Peyer's patch (tissue), 4 donors: ENCODE measurements at places on chromosomes 6 and 20.

GRCh38 chr20:58300321-58300720 is 9.2 kb upstream of the RAB22A start:
- no peaks in the 10 kb centered on the region for H3K4me1 ChIP-seq
- H3K27ac ChIP-seq, result no peak overlapping the region
- no peak overlapping the region for H3K4me3 ChIP-seq
- H3K36me3 ChIP-seq, result no peaks in the 10 kb centered on the region
- no peak for DNase-seq
- no peaks in the 10 kb centered on the region for H3K27me3 ChIP-seq

GRCh38 chr20:61951695-61952533 is 113.8 kb downstream of the TAF4 start:
- H3K27me3 ChIP-seq, result no peaks in the 10 kb centered on the region
- no peaks in the 10 kb centered on the region for H3K36me3 ChIP-seq
- no peak overlapping the region for H3K4me3 ChIP-seq
- no peaks in the 10 kb centered on the region for H3K4me1 ChIP-seq

DNA sequence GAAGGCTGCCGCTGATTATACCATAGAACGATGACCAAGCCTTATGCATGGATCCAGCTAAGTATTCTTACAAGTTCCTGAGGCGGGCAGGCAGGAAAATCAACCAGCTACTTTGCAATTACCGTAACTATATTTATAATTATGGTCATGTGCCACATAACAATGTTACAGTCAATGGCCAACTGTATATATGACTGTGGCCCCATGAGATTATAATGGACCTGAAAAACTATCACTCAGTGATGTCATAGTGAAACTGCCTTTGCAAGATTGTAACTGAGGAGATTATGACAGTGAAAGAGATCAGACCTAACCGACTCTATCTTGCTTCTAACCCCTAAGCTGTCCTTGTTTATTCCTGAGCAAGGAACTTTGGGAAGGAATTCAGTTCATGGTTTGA is 33.1 kb upstream of the FAM135A start:
- H3K4me1 ChIP-seq, result no peaks in the 10 kb centered on the region
- no peak overlapping the region for H3K4me3 ChIP-seq
- no peaks in the 10 kb centered on the region for H3K27me3 ChIP-seq
- no peak overlapping the region for H3K27ac ChIP-seq

DNA sequence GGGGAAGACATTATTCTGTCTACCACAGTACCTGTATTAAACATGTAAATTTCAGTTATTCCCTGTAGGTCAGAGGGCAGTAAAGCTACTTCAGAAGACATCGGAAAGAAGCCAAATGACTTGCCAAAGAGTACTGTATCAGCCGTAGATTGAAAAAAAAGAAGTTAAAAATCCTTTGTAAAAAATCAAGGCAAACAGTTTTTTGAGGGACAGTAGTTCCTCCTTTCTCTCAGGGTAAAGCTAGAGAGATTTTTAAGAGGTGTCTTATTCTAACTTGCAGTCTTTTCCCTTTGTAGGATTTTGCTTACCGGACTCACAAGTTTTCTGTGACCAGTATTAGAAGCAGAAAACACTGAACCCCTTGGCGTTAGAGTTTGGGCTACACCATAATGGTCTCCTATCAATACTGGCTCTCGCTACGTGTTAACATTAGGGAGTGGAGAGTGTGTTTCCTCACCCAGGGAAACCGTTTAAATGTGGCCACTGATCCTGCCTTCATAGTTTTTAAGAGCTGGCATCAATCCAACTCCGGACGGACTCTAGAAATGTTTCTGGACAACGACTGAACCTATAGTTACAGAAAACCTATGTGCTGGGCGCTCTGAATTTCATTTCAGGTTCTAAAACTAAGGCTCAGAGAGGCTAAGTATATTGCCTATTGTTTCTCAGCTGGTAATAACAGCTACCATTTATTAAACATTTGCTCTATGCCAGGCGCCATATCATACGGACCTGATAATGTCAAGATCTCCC is 1.3 kb upstream of the ASXL1 start:
- DNase-seq, result no peak
- H3K27ac ChIP-seq, result peak overlapping the region; percentile 99
- H3K36me3 ChIP-seq, result no peaks in the 10 kb centered on the region
- H3K4me3 ChIP-seq, result no peak overlapping the region
- H3K27me3 ChIP-seq, result no peaks in the 10 kb centered on the region
- H3K4me1 ChIP-seq, result peaks cover 10% of the 10 kb centered on the region

GRCh38 chr6:136761227-136761922 is 30.9 kb downstream of the MAP3K5 start:
- peak overlapping the region; percentile 71 for H3K27ac ChIP-seq
- no peaks in the 10 kb centered on the region for H3K36me3 ChIP-seq
- H3K4me3 ChIP-seq, result peak overlapping the region; percentile 2
- peaks cover 20% of the 10 kb centered on the region for H3K4me1 ChIP-seq
- H3K27me3 ChIP-seq, result no peaks in the 10 kb centered on the region

GRCh38 chr20:31707994-31708735 is 14.5 kb downstream of the BCL2L1 start:
- H3K4me3 ChIP-seq, result no peak overlapping the region
- peak; percentile 25 for DNase-seq
- peaks cover 13% of the 10 kb centered on the region for H3K4me1 ChIP-seq
- no peaks in the 10 kb centered on the region for H3K36me3 ChIP-seq
- no peaks in the 10 kb centered on the region for H3K27me3 ChIP-seq

GRCh38 chr20:60948224-60948623 is 303.8 kb upstream of the CDH4 start:
- no peak overlapping the region for H3K4me3 ChIP-seq
- H3K27me3 ChIP-seq, result no peaks in the 10 kb centered on the region
- no peaks in the 10 kb centered on the region for H3K4me1 ChIP-seq
- no peak for DNase-seq
- no peak overlapping the region for H3K27ac ChIP-seq
- no peaks in the 10 kb centered on the region for H3K36me3 ChIP-seq

GRCh38 chr20:44354979-44355497 is 461 bp upstream of the HNF4A start:
- no peaks in the 10 kb centered on the region for H3K36me3 ChIP-seq
- H3K4me3 ChIP-seq, result peak overlapping the region; percentile 65
- H3K27ac ChIP-seq, result peak overlapping the region; percentile 84
- H3K4me1 ChIP-seq, result no peaks in the 10 kb centered on the region
- no peaks in the 10 kb centered on the region for H3K27me3 ChIP-seq
